ENCODE measurements at places on chromosomes 16 and 17.
A peak's percentile ranks its signal among the peaks of the same experiment; 100 is the strongest.

DNA sequence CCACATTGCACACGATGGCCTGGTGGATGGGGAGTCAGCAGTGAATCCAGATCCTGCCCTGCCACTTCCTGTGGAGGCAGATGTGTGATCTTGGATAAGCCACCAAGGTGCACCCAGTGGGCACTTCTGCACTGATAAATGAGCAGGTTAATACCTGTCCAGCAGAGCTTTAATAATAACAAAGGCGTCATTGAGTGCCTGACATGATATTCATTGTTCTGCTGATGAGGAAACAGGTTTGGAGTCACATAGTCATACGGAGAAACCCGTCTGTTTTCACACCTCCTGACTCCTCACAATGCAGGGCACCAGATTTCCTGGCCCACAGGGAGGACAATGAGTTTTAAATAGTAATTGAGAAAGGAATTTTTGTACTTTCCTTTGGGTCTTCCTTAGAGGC is 324.6 kb upstream of the CDH5 start:
- no peak for DNase-seq

GRCh38 chr17:81200695-81201580 is 21.8 kb downstream of the CEP131 start:
- DNase-seq: peak; percentile 45

DNA sequence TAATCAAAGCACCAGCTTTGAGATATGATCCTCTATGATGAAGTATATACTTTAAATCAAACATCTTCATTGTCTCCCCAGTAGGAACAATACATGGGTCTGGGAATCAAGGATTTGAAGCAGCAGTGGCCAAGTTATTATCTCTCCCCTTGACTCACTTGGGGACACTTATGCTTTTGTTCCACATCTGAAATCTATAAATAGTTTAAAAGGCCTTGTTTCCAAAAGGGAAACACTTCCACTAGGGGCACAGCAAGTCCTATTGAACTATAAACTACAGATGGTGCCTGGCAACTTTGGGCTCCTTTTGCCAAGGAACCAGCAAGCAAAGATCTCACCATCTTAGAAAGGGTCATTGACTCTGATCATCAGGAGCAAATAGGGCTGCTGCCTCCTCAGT is 16.0 kb upstream of the CEP112 start:
- DNase-seq: no peak

DNA sequence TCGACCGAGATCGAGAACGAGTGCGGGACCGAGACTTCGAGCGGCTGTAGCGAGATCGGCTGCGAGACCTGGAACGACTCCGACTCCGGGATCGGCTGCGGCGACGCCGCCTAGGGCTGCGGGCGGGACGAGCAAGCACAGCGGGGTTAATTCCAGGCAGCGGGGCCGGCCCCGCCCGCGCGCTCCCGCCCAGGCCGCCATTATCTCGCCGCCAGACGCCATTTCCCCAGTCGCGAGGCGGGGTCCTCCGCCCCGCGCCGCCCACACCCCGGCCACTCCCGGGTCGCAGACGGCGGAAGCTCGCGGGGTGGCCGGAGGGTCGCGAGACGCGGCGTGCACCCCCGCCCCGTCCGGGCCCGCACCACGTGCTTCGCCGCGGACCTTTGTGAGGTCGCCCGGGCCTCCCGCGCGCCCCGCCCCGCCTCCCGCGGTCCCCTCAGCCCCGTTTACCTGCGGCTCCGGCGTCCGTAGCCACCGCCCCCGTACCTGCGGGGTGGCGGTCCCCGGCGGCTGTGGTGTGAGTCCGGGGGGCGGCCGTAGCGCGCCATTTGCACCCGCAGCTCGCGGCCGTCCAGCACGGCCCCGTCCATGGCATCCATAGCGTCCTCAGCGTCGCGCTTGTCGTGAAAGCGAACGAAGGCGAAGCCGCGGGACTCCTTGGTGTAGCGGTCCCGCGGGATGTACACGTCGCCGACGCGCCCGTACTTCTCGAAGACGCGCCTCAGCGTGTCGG is 616 bp downstream of the SRSF2 start:
- DNase-seq: peak; percentile 55

DNA sequence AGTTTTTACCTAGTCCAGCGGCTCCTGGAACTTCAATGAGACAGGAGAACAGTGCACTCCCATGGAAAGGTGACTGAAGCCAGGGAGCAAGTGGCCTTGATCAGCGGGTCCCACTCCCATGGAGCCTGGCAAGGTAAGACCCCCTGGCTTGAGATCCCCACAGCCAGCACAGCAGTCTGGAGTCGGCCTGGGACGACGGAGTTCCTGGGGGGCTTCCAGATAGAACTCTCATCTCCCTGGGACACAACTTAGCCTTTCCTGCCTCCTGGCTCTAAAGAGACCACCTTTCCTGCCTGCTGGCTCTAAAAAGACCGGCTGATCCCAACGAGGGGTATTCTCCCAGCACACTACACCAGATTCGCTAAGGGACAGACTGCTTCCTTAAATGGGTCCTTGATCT is 1279.0 kb upstream of the GOT2 start:
- DNase-seq: no peak

DNA sequence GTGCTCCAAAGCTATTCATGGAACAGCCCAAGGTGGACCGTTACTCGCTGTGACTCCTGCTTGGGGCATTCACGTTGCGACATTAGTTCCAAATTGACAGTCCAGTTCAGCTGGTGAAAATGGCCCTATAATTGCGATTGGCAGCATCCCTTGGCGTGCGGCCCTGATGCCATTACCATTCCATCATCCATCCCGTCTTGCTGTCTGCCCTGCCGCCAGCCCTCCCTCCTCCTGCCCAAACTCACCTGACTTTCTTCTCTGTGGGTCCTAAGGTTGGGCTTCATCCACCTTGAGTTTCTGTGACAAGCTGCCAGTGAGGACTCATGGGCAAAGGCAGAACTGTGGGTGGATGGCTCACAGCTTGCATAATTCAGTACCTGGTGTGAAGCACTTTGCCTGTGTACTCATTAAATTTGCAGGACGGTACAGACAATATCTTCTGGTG is 104.6 kb downstream of the RPTOR start:
- DNase-seq: no peak

DNA sequence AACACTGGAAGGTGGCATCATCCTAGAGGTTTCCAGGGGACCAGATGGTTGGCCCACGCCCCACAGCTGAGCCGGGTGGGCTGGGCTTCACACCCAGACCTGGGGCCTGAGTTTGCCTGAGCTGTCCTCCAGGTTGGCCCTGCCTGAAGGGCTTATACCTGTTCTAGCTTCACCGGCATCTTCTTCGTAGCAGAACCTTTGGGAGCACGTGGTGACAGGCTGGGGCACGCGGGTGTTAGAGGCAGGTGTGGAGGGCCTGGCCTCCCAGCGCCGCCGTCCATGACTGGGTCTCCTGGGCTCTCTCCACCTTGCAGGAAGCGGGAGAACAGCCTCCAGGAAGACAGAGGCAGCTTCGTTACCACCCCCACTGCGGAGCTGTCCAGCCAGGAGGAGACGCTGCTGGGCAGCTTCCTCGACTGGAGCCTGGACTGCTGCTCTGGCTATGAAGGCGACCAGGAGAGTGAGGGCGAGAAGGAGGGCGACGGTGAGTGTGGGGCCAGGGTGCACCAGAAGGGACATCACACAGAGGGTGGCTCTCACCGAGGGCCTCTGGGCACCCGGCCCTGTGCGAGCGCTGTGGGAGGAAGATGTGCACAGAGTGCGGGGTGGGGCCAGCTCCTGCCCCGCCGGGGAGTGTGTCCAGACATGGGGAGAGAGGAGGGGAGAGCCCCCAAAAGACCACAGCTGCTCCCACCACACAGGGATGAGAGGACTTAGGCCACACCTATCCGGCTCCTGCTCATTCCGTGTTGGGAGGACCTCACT is 4.6 kb upstream of the TEDC2 start:
- DNase-seq: no peak

DNA sequence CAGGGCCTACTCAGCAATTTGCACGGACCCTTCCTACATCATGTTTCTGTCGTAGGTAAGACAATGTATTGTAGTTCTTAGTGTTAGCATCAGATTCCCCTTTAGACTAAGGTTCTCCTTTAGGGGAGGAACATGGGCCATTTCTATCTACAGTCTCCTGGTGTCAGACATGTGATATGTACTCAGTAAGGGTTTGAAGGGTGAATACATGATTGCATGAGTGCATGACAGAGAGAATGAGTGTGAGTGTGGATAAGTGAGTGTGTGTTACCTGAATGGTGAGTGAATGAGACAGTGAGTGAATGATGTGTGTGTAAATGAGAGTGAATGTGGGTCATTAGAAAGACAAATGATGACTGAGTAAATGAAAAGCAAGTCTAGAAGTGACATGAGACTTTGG is 476.8 kb downstream of the HAPSTR1 start:
- no peak for DNase-seq

GRCh38 chr17:9432934-9433421 is 142.6 kb downstream of the STX8 start:
- peak; percentile 70 for DNase-seq

GRCh38 chr17:48589831-48590606 is at the start of gene HOXB3:
TSS of gene HOXB3 (minus strand) at chr17:48590241. CDS start at chr17:48552474, 37,767 bp downstream.
- DNase-seq: peak; percentile 66

GRCh38 chr16:54821731-54822130 is 108.9 kb upstream of the IRX5 start:
- no peak for DNase-seq

All from fibroblast of skin of right quadriceps (primary cell).